Activated T-cell treated with anti-CD3 and anti-CD28 coated beads for 48 hours (primary cell): ENCODE measurements at places on chromosomes 4 and X.

DNA sequence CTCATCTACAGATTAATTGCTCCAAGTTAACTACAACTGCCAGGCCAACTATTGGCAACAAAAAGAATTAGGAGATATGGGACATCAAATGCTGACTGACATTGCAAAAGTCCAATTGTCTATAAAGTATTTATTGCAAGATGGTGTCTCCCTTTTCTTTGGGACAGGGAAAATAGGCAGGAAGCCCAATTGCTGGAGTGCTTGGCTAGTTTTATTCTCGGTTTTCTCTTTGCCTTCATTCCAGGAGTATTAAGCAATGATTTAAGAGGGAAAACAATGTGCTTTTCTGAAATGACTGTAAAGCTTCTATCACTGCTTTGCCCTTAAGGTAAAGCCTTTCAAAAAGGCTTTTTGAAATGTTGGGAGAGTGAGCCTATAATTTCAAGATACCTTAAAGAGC lies 62.8 kb upstream of the DIAPH2 start:
- DNase-seq: no peak

GRCh38 chrX:68640661-68641060 lies 6.8 kb upstream of the STARD8 start:
- no peak for DNase-seq

DNA sequence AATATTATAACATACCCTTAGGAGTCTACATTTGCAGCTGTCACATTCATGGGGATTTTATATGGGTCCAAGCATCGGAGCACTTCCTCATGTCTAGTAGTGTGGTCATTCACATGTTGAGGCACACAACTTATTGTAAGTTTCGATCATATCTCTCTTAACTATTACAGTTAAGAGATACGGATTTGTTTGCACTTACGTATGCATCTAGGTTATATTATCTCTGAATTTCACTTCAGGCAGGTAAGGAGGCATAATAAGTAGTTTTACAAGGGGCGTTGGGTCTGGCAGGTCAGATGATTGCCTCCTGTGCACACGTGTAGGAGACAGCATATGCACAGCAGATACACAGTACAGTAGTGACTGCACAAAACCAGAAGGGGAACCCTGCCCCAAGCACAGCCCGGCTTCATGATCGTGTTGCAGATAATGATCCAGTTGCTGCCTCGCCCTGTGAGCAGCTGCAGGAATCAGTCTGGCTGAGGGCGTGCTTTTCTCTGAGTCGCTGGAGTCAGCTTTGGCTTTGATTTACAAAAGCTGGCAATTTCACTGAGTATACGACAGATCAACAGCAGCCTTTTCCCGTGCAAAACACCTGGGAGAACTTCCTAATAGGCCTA lies 302.9 kb upstream of the GATB start:
- peak; percentile 16 for DNase-seq

- no peak for DNase-seq
These were observed 1018.4 kb upstream of the INTU start for GRCh38 chr4:126614356-126614855.

DNA sequence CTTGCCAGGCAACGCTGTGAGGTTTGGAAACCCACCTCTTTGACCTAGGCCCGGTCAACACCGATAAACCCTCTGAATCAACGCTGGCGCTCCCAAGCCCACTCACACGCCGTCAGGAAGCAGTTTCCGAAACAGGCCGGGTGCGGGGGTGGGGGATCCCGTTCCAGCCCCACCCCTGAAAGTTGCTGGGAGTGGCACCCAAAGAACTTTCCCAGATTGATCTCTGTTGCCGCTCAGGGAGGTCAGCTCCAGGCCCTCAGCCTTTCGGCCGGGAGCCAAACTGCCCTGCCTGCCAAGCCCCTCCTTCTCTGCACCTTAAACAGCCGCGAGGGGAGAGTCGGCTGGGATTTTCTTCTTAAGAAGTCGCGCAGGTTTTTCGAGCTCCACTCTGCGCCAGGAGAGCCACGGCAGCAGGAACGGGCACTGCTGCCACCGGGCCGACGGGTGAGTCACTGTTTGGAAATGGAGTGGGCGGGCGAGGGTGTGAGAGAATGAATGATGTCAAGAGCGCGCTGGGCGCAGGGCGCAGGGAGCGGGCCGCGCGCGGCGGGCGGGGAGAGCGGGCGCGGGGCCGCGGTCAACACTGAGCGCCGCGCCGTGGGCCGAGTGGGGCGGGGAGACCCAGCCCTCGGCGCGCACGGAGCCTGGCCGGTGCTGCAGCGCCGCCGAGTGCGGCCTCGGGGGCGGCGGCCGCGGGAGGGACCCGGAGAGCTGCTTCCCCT lies at the start of gene SGMS2:
Gene SGMS2 (plus strand): TSS at position 583 of the 722 bp plus-strand sequence. CDS start 70,622 bp downstream, outside the sequence.
- DNase-seq: peak; percentile 68

- DNase-seq: no peak
These were observed 94.2 kb upstream of the NKX1-1 start for GRCh38 chr4:1500231-1500965.

DNA sequence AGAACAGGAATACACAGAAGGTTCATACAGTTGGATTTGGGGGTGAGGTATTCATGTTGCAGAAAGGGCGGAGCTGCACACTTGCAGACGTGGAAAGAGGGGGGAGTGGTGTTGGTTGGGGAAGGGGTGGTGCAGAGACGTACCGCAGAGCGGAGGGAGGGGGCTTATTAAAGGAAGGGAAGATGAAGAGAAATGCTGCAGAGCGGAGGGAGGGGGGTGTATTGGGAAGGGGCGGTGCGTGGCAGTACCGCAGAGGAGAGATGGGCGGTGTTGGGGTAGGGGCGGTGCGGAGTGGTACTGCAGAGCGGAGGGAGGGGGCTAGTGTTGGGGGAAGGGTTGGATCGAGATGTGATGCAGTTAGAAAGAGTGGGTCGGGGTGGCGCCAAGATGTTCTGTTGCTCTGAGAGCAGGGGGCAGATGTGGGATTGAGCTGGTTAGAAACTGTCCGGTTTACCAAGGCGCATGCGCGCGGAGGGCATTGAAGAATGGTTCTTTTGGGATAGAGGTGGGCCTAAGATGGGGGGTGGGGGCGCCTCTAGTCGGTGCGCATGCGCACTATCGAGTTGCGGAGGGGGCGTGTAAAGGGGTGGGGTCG lies 900 bp downstream of the TRO start:
- peak; percentile 51 for DNase-seq

GRCh38 chr4:141541851-141542250 lies 94.5 kb upstream of the IL15 start:
- DNase-seq: no peak

GRCh38 chrX:123971982-123972381 lies 10.5 kb downstream of the STAG2 start:
- DNase-seq: no peak

GRCh38 chr4:80017125-80017854 lies 55.7 kb downstream of the ANTXR2 start:
- no peak for DNase-seq

DNA sequence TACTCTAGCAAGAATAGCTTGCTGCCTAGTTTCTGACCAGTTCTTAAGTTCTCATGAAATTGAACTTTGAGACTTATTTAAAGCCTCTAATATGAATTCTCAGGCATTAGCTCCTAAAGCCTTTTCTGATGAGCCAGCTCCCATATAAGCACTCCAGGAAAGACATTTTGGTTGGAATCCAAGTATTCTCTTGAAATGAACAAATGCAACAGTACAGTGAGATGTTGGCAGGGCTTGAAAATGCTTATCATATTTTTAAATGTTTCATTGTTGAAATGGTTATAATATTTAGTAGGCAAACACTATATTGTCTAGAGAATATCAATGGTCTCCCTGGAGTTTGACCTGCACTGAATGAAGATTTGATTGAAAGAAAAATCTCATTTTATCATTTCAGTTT lies 240.3 kb downstream of the ANK2 start:
- DNase-seq: no peak

DNA sequence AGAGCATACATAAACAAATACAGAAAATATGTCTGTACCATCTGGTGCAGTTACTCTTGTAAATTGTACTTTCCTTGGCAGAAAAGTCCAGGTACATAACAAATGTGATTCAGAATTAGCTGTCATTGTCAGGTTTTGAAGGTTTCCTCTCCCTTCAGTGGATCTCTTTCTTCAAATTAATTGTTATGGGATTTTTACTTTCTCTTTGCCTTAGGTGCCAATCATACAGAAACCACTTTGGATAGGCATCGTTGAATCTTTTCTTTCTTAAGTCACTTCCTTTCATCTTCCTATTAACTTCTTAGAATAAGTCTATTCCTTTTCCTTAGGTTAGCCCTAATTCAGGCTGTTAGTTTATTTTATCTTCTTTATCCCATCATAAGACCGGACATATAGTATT lies 1992.1 kb upstream of the IGFBP7 start:
- no peak for DNase-seq

DNA sequence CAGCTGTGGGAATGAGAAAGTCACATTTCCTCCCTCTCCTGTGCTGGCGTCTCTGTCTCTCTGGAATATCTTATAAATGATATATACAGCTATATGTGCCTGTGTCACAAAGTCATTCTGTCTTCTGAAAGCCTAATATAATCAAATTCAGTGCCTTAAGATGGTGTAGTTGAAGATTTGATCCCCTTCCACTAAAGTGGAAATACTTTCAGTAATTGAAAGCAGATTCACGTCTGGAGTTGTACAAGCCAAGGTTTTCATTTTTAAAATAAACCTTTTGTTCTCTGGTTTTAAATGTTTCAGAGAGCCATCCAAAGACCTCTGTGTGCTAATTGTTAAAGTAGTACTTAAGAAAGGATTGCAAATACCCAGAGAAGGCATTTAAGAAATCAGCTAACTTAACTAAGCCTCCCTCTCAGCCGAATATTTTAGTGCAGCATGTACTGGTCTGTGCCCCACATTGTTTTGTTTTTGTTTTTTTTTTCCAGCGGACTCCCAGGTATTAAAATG lies 206.8 kb downstream of the TENM3 start:
- DNase-seq: no peak

- no peak for DNase-seq
These were observed 101.1 kb downstream of the AREG start for GRCh38 chr4:74546057-74546456.

DNA sequence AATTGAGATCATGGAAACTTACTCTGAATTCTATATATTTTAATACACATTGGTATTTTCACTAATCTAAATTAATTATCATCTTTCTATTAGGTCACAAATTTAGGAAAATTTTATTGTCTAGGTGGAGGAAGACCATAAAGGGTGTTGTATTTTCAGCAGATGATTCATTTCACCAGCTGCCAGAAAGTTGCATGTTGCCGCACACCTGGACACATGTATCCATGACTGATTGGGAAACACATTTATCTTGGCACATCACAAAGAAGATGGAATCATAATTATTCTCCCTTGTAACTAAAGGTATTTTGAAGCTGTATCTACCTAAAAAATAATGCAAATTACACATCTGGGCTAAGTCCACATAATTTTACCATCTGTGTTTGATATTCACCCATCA lies 33.1 kb downstream of the SLC7A11 start:
- no peak for DNase-seq

DNA sequence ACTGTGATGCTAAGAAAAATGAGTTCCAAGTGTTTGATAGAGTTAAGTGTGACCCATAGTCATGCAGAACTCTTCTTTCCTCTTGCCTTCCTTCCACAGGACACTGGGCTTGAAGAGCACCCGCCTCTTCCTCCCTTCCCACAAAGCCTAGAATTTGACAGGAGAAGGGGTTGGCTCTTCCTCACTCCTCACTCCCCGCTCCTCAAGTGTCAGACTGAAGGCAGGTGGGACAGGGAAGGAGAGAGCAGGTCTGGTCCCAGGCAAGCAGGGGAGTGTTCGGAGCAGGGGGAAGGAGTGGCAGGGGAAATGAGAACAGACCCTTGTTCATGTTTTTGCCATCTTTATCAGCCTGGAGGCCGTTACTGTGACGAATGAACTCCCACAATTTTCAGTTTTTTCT lies 10.7 kb downstream of the MAGED2 start:
- no peak for DNase-seq

GRCh38 chrX:23898412-23898959 lies 9.3 kb downstream of the APOO start:
- no peak for DNase-seq

DNA sequence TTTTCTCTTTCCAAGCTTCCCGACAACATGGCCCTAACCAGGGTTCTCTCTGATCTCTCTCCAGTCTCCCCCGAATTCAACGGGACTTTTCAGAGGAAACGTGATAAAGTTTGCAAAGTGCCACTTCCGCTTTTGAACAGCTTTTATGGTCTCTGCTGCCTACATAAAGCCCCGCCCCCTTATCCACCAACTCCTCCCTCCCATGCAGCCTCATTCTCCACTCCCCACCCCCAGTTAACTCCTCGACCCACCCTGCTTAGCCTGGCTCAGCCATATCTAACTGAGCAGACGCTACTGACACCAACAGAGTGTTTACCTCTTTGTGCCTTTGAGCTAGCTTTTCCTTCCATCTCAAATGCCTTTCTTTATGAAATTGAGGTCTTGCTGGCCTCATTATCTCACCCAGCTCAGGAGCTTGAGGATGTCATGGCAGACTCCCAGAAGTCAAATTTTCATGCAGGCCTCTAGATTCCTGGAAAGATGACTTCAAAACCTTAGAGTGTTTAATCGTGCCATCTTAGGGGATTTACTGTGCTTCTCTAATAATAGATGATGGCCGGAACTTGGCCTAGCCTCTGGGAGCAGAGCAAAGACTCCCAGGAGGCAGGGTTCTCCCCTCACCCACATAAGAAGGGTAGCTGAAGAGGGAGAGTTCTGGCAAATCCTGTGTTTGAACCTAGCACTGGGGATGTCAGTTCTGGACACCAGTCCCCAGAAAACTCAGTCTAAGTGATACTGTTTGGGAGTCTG lies 606.0 kb downstream of the BCOR start:
- peak; percentile 29 for DNase-seq

- no peak for DNase-seq
These were observed 441.6 kb downstream of the SLITRK2 start for GRCh38 chrX:146259207-146259606.

DNA sequence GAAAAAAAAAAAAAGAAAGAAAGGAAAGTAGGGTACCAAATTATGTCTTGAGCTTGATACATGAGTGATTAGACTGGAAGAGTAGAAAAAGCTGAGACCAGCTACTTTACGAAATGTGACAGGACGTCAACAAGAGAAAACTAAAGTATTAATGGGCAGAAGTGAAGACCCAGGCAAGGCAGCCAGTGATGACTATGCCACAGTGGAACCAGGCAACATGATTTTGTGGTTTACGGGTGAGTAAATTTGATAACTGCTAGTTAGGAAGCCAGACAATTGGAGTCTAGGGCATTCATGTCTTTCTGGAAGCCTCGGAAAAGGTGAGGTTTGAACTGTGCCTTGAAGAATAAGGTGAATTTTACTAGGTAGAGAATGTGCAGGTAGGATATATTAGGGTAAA lies 326.4 kb downstream of the TENM3 start:
- no peak for DNase-seq
